ENCODE measurements at places on chromosomes 7 and 10. TPM values are rescaled to one million over a fixed set of nuclear protein-coding genes. Genes with fewer than 3 reads are reported as not detected.

The SFTPA2 gene
- 0.62 TPM for total RNA-seq

The TMEM196 gene
- total RNA-seq = not detected

The ERVW-1 gene
- total RNA-seq = not detected

The IGFBP3 gene
- total RNA-seq = 383 TPM

The FRMD4A gene
- total RNA-seq = 29.5 TPM

The SLC25A28 gene
- total RNA-seq = 23.3 TPM

The EPHA1 gene
- 12.5 TPM for total RNA-seq

The PNLIPRP2 gene
- not detected for total RNA-seq

The KCP gene
- total RNA-seq = 0.72 TPM

GRCh38 chr7:5375925-5376324, 47.7 kb downstream of the TNRC18 start:
- DNase-seq = no peak

- no peak for DNase-seq
Measured at GRCh38 chr7:140485500-140486265, 6.4 kb upstream of the MKRN1 start.

- no peak for DNase-seq
Measured at GRCh38 chr7:351681-352480, 61.9 kb downstream of the FOXL3 start.

GRCh38 chr7:79091011-79091410, 362.5 kb downstream of the MAGI2 start:
- DNase-seq = no peak

GRCh38 chr7:130242198-130243014, 24.3 kb upstream of the CPA2 start:
- peak; percentile 52 for DNase-seq

DNA sequence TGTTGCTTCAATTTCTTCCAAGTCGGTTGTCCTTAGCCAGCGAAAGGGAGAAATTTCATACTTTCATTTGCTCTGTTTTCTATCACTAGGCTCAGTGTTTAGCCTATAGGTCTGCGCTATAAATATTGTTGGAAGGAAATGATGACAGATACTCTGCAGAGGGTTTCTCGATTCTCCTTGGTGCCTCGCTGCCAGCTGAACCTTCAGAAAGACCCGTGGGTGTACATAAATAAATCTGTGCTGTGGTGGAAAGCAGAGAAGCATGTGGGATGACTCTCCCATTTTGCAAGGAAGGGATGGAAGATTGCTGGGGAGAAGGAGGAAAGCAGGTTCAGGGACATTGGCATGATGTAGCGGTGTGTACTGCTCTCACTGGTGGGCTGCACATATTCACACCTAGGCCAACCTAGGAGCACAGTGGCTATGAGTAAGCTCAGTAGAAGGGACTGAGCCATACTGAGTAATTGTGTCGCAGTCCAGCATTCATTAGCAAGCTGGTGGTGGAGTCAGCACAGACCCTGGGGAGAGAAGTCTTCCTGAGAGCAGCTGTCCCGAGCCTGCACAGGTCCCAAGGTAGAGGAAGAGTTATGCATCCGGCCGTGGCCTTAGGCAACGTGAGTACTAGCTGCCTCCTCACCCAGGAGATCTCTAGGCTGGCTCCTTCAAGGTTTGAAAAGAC, 50.5 kb downstream of the PNLIPRP3 start:
- DNase-seq = peak; percentile 68

- DNase-seq = peak; percentile 44
Measured at GRCh38 chr7:115679976-115680375, 350.6 kb downstream of the TFEC start.

DNA sequence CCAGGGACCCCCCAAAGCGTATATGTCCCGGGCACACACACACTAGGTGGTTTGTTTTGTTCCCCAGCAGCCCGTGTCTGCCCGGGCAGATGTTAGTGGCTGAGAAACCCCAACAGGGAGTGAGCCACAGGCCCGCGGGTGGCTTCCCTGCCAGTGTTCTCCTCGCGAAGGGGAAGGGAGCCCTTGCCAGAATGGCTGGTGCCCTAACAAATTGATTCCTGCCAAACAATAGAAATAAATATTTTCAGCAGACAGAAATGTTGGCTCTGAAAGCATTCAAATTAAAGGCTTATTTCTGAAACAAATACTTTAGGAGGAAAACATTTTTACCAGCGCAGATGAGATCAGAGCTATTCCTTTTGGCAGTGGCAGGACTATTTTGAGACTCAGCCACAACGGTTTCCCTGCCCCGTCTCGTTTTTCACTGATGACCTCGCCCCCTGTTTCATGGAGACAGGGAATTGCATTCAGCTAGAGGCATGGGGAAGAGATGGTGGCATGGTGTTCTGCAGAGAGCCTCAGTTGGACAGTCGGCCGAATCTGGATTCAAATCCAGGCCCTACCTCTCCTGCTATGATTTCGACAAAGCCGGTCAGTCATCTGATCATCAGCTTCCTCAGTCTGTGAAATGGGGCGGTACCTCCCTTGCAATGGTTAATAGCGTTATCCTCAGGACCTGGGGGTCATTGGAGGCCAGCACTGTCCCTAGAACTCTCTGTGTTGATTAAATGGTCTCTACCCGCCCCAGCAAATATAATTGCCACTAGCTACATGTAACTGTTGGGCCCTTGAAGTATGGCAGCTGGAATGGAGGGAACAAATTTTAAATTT, 84.5 kb downstream of the CUX1 start:
- peak; percentile 85 for DNase-seq

GRCh38 chr7:92563345-92563744, 26.8 kb downstream of the FAM133B start:
- no peak for DNase-seq

DNA sequence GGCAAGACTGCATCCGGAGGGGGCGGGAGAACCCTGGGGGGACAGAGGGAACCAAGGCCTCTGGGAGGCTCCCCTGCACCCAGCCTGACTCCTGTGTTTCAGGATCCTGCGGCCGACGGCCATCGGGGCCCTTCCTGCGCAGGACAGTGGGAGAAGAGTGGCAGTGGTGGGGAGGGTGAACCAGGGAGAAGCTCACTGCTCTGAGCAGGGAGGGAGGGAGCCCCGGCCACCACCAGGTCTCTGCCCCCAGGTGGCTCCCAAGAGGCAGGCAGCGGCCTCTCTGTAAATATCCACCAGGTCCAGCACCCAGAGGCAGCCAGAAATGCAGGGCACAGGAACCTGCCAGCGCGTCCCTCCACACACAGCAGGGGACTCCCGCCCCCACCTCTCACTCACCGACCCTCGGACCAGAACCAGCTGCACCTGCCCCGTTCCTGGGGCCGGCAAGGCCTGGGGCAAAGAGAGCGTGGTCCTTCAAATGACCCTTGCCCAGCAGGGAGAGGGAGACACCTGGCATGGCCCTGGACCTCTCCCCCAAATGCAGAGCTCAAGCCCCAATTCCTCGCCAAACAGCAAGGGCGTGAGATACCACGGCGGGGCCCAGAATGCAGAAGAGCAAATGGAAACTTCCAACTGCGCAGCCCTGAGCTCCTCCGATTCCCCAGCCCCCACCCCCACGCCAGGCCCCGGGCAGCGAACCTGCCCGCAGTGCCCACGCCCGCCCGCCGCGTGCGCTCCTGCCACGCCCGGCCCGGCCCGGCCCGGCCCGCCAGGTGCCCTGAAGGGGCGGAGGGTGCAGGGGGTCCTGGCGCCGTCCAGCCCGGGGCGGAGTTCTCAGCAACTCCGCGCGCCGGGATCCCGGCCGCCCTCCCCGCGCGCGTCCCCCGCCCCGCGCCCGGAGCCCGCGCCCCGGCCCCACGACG, 805 bp downstream of the RASGEF1A start:
- no peak for DNase-seq

GRCh38 chr7:98282703-98283102, 1.2 kb downstream of the BRI3 start:
- DNase-seq = no peak

GRCh38 chr10:78212060-78212785, 178.6 kb downstream of the RPS24 start:
- peak; percentile 72 for DNase-seq

- DNase-seq = no peak
Measured at GRCh38 chr10:60023155-60023877, 117.0 kb upstream of the CCDC6 start.

DNA sequence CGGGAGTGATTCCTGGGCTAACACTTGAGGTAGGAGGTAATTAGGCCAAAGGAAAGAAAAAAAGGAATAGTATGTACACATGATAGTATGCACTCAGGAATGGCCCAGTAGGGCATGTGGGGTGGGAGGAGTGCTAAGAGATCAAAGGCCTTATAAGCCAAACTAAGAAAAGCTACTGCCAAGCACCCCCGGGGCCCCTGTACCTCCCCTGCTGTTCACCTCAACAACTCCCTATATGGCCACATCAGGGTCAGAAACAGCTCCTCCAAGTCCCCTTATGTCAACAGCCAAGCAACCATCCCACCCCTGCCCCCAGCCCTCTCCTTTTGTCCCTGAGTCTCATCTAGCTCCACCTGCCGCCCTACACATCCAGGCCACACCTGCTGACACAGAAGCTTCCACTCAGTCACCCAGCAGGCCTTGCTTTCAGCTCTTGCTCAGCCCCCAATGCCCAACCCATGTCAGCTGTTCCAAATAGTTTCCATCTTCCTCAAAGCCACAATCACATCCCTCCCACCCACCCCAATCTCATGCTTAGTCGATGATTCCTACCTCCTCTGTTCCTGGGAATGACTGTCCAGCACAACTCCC, 80.2 kb downstream of the SORBS1 start:
- DNase-seq = peak; percentile 73

GRCh38 chr10:113485736-113486135, 67.1 kb upstream of the HABP2 start:
- DNase-seq = no peak

GRCh38 chr10:124050021-124051015, 43.1 kb downstream of the CHST15 start:
- DNase-seq = no peak

DNA sequence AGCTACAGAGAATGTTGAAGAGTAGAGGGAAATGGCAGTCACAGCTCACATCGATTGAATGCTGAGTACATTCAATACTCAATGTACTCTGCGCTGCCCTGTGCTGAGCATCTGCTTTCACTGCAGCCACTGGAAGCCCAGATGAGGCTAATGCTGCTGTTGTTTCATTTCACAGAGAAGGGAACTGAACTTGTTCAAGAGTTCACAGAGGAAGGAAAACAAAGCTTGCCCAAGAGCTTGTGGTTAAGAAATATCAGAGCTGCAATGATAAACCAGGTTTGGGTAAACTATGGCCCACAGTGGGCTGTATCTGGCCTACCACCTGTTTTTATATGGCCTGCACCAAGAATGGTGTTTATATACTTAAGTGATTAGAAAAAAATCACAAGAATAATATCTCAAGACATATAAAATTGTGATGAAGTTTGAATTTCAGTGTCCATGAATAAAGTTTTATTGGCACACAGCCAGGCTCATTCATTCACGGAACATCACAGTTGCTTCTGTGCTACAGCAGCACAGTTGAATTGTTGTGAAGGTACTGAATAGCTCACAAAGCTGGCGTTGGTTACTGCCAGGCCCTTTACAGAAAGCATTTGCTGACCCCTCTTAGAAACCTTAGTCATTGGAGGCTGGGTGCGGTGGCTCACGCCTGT, 64.1 kb downstream of the CFAP58 start:
- no peak for DNase-seq

GRCh38 chr10:110637558-110638053, 6.5 kb upstream of the RBM20 start:
- no peak for DNase-seq
